NCI-H345 (cell line): ENCODE measurements at places on chromosomes 2 and 18.

GRCh38 chr2:63888490-63889402 is 47.0 kb downstream of the UGP2 start:
- DNase-seq = peak; percentile 56

- DNase-seq = no peak
These were observed 50.4 kb downstream of the SPATS2L start for GRCh38 chr2:200356857-200357384.

DNA sequence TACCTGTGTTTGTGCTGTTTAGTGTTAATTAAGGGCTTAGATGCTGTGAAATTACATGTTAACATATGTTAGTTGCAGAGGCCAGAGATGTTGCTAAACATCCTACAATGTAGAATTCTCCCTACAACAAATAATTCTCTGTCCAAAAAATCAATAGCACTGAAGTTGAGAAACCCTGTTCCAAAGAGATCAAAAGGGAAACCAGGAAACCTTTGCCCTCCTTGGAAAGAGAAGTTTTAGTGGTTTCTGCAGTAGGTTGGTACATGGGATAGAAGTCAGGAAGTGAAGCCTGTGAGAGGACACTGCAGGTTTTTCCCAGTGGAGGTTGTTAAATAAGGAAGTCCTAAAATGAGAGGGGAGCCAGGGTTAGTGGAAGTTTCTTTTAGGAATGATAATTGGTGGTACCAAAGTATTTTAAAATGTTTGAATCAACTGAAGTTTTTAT is 6.3 kb upstream of the RMDN2 start:
- DNase-seq = no peak

DNA sequence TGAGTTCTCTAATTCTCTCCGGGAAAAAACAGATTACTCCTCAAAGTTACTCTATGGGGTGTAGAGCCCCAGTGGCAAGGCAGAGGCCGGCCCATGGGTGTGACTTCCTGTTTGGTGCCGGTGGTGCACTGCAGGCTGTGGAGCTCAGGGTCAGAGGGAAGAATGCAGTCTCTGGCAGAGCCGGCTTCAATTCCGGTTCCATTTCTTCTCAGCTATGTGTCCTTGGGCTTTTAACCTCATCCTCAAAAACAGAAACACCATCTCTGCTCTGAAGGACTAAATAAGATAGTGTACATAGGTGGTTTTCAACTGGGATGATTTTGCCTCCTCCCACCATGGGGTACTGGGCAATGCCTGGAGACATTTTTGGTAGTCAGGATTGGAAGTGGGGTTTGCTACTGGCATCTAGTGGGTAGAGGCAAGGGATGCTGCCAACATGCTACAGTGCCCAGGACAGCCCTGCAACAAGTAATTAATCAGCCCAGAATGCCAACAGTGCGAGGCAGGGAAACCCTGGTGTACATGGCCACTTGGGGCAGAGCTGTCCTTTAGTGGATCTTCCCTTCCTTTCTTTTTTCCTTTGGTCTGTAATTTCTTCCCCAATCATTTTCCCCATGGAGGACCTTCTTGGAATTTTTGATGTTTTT is 81.2 kb downstream of the INSIG2 start:
- DNase-seq = no peak

DNA sequence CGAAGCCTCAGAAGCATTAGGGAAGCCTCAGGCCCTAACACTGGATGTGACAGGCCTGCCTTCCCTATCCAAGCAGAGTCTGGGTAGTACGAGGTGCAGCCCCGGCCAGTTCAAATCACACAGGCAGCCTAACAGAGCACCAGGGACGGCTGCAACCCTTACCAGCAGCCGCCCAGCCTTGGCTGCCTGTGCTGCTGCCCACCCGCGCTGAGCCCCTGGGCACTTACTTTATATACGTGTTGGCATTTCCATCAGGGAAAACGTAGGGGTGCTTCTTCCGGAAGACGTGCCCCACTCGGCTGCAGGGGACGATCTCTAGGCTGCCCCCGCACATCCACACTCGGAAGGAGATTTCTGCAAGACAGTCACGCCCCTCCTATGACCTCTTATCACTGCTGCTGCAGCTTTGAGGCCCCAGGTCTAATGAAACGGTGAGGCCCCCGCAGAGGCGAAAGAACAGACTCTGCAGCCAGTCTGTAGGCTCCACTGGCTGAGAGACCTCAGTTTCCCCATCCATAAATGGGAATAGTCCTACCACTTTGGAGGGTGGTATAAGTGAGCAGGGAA is 124.7 kb upstream of the CAPN13 start:
- no peak for DNase-seq

GRCh38 chr2:202455114-202455513 is 79.0 kb downstream of the BMPR2 start:
- no peak for DNase-seq

- DNase-seq = no peak
These were observed 261.1 kb upstream of the RASGRP3 start for GRCh38 chr2:33215299-33215698.

DNA sequence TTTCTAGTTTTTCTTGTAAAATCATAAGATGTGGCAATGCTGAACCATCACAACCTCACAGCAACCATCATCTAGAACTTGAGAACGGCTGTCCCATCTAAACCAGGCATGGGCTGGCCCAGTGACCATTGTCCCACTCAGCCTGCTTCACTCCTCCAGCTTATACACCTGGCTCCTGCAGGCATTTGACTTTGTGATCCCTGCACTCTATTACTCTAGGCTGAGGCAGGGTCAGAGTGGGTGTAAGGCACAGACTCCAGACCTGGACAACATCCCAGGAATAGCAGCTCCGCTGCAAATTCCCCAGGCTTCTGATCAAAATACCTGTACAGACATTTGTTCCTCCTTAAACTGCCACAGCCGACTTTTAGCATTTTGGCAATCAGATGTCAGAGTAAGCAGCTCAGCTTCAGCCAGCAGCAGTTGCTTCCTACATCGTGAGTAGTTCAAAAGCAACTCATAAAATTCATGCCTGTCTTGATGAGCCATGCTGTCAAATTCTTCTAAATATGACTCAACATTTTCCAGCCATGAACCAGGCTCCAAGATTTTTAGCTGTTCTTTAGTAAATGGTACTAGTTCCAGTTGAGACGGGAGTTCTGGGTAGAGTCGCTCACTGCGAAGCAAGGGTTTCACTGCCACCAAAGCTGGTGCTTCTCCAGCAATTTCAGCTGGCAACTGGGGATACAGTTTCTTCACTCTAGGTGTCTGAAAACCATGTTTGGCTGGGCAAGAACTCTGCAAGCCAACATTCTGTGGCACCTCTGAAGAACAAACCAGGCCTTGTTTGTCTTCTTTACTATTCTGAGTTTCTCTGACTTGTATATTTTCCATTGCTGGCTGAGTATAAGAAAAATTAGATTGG is 12.8 kb downstream of the EPG5 start:
- no peak for DNase-seq

- no peak for DNase-seq
These were observed 24.4 kb downstream of the MBP start for GRCh38 chr18:77108001-77108692.

DNA sequence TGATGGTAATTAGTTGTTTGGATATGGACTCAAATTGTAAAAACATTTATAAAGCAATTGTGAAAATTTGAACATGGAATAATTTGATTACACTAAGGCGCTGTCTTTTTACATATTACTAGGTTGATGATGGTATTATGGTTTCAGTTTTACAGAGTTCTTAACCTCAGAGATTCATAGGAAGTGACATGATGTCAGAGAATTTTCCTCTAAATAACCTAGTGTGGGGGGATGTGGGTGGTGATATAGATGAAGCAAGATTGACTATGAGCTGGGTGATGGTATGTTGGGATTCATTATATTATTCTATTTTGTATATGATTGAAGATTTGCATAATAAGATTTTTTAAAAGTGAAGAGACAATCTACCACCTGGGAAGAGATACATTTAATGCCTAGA is 45.9 kb upstream of the ATP5MC3 start:
- DNase-seq = no peak

DNA sequence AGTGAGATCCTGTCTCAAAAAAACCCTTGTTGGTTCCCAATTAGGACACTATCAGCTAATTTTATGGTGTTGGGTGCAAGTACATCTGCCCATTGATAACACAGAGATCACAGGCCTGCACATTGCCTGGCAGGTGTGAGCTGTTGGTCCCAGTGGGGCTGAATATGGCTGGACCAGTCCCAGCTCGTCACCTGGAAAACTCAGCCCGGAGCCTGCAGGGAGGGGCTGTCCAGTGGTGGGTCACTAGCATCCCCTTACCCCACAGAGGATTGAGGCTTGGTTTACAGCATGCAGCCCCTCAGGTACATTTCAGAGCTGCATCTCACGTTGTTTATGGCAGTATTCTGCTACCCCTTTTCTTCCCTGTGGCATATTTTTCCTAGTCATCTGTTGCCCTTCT is 40.8 kb upstream of the CHMP1B start:
- DNase-seq = no peak

GRCh38 chr2:81976998-81977397 is 1672.4 kb upstream of the LRRTM1 start:
- no peak for DNase-seq

- no peak for DNase-seq
These were observed 444.0 kb upstream of the SPHKAP start for GRCh38 chr2:228625481-228625880.

- DNase-seq = peak; percentile 83
These were observed at the start of gene INPP4A for GRCh38 chr2:98444436-98445176. Gene INPP4A, plus strand, starts transcription at chr2:98444858. Its CDS starts 75,191 bp downstream, at chr2:98520049.

GRCh38 chr18:73664896-73665295 is 482.7 kb downstream of the FBXO15 start:
- DNase-seq = no peak

DNA sequence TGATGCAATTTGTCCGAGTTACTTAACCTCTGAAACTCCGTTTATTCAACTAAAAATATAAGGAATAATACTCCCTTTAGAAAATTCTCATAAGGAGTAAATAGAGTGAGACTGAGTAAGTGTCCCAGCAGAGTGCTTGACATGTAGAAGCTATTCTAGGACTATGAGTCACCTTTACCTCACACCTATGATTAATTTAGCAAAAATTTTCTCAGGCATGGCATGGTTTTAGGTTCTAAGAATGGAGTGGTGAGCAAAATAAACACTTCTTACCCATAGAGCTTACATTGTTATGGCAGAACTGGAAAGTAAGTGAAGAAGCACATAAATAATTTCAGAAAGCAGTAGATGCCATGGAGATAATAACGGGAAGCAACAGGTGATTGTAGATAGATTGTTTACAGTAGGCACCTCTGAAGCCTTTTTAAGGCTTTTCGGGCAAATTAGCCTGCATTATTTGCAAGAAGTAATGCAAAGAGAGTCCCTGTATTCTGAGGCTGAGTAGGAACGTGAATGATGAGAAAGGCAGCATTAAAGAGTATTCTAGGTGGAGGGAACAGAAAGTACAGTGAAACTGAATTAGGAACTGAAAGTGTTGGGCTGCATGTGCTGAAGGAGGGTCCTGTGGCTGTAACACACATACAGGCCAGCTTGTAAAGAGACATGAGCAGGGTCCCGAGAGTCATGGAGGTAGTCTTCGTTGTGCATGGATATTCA is 209.2 kb downstream of the ZNF407 start:
- DNase-seq = peak; percentile 72

DNA sequence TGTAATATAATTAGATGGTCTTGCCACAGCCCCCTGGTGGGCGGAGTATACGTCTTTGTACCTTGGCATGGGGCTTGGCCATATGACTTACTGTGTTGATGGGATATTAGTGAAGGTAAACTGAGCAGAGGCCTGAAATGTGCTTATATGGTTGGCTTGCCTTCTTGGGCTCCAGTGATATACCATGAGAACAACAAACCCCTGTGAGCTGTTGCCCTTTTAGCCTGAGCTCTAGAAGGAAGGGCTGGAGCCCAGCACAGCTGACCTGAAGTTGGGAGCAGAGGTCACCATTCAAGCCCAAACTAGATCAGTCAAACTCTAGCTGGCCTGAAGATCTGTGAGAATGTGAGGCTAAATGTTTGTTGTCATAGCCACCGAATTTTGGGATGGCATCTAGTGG is 75.2 kb upstream of the CD302 start:
- no peak for DNase-seq

GRCh38 chr2:105929516-105929915 is 184.8 kb downstream of the NCK2 start:
- peak; percentile 17 for DNase-seq

- no peak for DNase-seq
These were observed 338.0 kb downstream of the TDRD15 start for GRCh38 chr2:21461754-21462240.

DNA sequence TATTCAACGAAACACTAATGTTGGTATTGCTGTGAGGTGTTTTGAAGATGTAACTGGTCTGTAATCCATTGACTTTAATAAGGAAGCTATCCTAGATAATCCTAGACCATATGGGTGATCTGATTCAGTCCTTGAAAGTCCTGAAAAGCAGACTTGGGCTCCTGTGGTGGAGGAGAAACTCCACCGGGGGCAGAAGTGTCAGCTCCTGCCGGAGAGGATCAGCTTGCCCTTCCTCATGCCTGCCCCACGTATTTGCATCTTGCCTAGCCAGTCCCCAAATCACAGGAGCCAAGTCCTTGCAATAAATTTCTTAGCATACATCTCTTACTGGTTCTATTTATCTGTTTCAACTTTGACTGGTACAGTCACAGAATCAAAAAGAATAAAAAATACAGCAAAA is 144.2 kb upstream of the DLGAP1 start:
- DNase-seq = no peak

GRCh38 chr2:10278029-10278762 is 24.5 kb upstream of the HPCAL1 start:
- DNase-seq = no peak

DNA sequence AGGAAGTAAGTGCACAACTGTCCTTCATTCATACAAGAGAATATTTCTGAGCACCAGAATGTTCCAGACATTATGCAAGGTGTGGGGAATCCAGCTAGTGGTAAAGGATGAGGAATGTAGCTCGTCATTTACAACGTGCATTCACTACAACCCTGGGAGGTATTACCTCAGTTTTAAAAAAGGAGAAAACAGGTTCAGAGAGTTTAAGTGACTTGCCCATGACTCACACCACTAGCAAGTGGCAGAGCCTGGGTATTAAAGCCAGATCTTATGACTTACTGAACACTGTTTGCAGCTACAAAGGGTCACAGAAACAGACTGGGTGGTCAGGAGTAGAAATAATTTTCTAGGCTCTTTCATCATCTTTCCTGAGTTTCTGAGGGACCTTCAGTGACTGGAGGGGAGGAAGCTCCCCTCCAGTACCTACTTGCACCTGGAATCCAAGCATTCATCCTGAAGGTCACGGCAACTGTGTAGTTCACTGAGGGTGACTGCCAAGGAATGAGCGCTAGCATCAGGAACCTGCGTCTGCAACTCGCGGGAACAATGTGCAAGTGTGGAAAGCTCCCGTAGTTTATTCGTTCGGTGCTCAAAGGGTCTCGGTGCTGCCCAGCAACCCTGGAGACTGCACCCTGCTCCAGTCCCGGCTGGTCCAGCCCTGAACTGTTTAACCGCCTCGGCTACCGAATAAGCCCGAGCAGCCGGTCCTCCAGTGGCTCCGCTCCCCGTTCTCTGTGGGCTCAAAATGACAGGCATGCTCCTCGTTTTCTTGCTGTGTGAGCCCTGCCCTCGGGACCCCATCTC is 647 bp downstream of the CCDC121 start:
- DNase-seq = no peak

GRCh38 chr2:187924293-187924692 is 367.4 kb upstream of the GULP1 start:
- DNase-seq = no peak

GRCh38 chr2:72085036-72085435 is 62.6 kb downstream of the CYP26B1 start:
- no peak for DNase-seq
